Stimulated activated CD4-positive, alpha-beta T cell treated with anti-CD3 and anti-CD28 coated beads, TNF-alpha, amount 100 ng/mL, for 4 hours (primary cell): ENCODE measurements at places on chromosomes 5 and 9.
A peak's percentile ranks its signal among the peaks of the same experiment; 100 is the strongest.

DNA sequence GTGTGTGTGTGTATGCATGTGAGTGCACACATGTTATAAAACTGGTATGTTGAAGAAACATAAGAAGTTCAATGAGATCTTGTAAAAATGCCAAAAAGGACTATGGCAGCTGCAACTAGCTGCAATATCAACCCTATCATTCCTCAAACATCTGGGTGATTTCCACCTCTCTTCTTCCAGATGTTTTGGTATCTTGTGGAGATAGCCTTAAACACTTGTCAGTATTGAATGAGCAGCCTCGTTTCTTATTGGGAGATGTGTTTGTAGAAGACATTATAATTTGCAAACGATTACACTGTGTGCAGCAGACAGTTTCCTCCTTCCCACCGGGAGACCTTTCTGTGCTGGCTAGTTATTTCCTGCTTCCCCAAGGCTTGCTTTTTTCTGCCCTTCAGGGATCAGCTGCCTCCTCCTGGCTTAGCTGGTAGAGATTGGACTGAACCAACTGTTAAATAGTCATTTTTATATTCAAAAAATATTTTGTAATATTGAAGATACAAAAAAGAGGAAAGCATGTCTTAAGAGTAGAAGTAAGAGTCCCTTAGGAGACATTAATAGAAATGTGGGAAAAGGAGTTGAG is 168.4 kb upstream of the MPDZ start:
- no peak for DNase-seq

DNA sequence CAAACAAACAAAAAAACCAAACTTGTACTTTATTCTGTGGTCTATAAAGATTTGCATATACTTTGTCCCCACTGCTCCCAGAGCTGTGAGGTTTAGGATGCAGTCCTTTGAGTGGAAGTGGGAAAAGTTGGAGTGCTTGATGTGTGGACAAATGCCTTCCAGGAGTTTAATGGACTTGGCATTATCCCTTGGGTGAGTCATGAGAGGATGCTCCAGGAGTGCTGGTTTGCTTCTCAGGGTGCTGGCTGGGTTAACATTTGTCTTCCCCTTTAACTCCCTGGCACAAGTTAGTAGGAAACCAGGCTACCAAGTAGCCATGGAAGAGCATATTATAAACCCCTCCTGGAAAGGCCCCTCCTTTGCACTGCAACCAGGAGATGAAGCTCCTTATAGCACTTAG is 417.4 kb upstream of the RIOK2 start:
- DNase-seq: no peak

DNA sequence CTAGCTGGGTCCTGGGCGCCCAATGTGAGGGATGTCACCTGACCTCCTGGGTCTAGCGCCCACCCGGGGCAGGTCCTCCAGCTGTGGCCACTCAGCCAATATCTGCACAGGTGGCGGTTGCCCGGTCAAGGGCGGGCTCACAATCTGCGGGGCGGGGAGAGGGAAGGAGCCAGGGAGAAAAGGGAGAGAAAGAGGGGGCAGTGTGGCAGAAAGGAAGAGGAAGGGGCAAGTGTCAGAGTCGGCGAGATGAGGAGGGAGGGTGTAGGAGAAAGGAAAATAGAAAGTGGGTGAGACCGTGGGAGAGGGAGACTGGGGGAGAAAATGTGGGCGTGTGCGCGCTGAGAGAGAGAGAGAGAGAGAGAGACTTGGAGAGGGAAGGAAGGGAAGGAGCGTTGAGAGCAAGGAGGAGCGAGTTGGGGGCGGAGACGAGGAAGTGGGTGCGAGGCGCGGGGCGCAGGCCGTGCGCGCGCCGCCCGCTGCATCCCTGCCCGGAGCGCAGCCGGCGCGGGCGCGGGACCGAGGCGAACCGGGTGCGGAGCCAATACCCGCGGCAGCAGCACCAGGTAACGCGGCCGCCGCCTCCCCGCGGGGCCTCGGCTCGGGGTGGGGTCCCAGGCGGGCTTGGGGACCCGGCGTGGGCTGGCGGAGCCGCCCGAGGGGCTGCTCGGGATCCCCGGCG is at the start of gene HRH2:
Gene HRH2 (plus strand): TSS at position 479 of the 679 bp plus-strand sequence. CDS start 25,163 bp downstream, outside the sequence.
- peak; percentile 34 for DNase-seq

DNA sequence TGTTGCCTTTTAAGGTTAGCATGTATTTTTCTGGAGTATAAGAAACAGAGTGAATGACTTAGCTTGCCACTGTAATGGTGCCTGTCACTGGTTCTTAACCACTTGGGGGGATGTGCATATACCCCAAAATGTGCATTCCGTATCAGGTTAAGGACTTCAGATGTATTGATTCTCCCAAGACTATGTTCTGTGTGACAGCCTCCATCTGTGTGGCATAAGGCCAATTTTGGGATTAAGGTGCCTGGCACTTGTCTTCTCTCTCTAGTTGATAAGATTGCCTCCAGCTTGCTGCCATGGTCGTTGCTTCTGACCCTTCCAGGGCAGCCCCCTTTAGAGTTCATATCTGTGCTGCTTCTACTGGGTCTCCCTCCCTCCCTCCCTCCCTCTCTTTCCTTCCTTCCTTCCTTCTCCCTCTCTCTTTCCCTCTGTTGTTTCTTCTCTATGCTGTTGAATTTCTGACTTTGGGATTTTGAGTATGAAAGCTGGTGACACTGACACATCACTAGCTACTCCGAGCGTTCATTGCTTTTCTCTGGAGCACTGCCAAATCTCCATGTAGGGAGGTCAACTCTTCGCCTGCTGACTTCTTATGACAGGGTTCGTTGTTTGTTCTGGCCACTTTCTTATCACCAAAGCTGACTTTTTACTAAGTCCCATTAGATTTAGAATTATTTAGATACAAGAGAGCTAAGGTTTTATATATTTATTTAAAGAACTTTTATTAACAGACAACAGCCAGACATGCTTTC is 31.0 kb downstream of the TNFAIP8 start:
- DNase-seq: no peak

- DNase-seq: no peak
Observed at GRCh38 chr5:2249026-2249425, 366.3 kb upstream of the IRX4 start.

DNA sequence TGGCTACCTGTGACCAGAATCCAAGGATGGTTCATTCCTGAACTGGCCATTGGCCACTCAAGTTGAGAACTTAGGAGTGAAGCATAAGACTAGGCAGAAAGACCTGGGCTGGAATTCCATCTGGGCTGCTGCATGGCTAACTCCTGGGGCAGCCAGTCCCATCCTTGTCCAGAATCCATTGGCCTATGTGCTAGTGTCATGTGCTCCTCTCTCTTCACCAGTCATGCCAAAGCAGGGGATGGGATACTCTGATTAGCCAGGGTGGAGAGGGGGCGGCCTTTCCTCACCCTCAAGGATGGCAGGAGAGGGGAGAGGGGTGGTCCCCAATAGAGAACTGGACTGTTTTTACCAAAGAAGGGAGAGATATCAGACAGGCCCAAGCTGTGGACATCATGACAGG is 93.2 kb downstream of the ZNF618 start:
- DNase-seq: no peak

- no peak for DNase-seq
Observed at GRCh38 chr5:6333182-6333905, 45.0 kb downstream of the MED10 start.

GRCh38 chr9:125867751-125868415 is 120.7 kb downstream of the PBX3 start:
- no peak for DNase-seq

GRCh38 chr9:82419696-82420486 is 431.3 kb downstream of the SPATA31D1 start:
- no peak for DNase-seq

DNA sequence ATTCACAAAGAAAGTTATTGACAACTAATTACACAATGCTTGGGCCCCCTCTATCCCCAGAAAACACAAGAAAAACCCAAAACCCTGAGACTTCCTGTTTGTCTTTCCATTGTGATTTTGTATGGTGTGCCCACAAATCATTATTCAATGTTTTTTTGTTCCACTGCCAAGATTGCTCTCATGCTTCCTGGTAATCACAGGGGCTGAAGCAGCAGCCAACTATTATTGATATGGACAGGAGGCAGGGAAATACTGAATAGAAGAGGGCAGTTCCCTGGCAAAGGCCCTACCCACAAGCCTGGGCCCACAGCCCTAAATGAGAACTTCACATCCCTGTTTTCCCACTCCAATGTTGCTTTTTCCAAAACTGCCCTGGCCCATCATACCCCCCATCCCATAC is 21.5 kb upstream of the RFK start:
- no peak for DNase-seq

GRCh38 chr5:132323202-132323601 is 29.0 kb downstream of the SLC22A4 start:
- DNase-seq: no peak

DNA sequence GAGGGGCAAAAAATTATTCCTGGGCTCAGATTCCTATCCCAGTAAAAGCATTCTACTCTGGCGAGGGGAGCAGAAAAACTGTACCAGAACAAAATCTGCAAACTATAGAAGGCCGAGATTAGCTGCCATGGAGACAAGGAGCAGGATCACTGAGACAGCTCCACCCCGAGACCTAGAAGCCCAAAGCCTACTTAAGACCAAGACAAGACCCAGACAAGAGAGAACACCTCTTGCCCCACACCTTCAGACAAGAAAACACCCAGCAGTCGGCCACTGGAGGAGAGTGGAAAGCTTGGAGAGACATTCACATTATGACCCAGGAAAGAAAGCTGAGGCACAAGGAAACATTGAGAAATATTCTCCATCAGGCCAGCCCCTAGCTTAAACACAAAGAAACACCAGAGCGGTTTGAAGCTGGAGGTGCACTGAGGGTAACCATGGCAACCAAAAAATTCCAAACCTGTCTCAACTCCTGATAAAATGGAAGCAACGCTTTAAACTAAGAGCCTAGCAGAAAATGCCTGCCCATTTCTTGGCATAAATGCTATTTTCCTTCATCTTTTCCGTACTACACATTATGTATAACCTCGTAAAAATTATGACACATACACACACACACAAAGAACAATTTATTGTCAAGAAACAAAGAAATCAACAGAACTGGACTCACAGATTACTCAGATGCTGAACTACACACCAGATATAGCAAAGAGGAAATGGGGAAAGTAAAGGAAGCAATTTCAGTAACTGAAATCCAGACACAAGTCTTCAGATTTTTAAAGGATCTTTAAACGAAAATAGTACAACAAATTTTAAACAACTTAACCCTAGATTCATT is 53.8 kb upstream of the FTMT start:
- no peak for DNase-seq

DNA sequence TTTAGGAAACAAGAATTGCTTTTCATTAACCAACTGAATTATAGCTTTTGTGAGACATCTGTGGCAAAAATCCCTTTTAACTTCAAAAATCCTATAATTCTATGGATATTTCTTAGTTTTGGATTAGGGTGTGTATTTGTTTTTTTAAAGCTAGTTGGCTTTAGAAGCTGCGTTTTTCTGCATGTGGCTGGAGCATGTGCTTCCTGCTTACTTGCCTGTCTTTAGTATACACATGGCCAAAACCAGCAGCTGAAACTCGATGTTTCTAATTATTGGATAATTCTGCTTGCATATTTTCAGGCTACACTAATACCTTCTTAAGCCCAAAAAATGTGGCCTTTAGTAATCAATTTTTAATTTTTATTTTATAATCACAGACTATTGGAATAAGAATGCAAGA is 8.9 kb downstream of the RECK start:
- no peak for DNase-seq

- DNase-seq: no peak
Observed at GRCh38 chr9:132663117-132663516, 6.7 kb downstream of the DDX31 start.

- no peak for DNase-seq
Observed at GRCh38 chr9:137298401-137299202, 3.5 kb downstream of the NRARP start.

DNA sequence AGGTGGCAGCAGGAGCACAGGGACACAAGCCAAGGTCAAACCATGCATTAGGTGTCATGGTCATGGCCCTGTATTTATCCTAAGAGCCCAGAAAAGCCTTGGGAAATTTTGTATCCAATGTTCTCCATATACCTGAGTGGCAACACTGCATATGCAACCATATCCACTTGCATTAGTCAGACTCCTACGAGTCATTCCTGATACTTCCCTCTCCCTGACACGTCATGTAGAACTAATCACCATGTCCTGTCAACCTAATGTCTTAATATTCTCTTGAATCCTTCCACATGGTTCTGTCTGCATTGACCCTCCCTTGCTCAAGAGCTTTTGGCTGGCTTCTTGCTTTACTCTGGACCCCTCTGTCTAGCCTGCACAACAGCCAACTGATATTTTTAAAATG is 9.4 kb downstream of the SCGB3A2 start:
- no peak for DNase-seq

DNA sequence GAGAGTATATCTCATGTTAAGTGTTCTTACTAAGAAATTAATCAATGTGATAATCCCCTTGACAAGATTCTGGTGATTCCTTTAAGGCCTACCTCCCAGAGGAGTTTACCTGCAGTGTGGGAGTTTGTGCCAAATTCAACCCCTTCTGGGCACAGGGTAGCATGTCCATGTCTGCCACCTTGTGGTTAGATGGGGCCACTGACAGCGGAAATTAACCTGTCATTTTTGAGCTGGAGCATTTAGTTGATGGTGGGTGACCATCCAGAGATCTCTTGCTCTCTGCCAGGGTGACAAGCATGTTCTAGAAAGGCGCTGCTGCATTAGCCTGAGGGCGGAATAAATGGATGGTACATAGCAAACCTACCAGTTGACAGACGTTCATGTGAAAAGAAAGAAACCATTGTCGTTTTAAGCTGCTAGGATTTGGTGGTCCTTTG is 132.2 kb downstream of the FBXO4 start:
- peak; percentile 31 for DNase-seq

DNA sequence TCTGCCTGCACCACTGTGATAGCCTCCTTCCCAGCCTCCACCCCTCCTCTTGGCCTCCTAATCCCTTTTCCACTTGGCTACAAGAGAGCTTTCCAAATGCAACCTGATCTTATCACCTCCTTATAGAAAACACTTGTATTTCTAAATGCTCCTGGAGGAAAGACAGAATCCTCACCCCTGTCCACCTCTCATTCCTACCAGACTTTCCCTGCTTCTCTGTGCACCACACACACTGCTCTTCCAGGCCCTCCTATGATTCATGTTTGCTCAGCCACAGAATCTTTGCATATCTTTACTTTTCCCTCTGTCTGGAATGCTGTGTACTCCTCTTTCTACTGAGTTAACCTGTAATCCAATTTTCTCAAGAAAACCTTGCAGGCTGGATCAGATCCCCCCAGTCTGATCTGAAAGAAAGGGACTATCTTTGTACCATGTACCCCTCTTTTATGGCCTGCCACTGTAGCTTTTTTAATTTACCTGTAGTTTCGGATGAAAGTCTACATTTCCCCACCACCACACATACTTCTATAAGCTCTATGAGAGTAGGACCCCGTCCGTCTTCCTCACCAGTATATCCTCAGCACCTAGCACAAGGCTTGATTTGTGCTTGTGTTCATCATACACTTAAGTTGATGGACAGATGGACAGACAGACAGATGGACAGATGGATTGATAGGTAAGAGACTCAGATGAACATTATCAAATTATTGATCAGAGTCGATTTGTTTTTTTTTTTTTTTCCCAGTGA is 95.3 kb downstream of the GALNT10 start:
- DNase-seq: no peak

GRCh38 chr9:131823701-131824146 is 83.8 kb upstream of the RAPGEF1 start:
- DNase-seq: no peak

- no peak for DNase-seq
Observed at GRCh38 chr5:14671414-14671813, 6.9 kb downstream of the OTULIN start.
